ENCODE measurements at places on chromosomes 3 and 15.
A peak's percentile ranks its signal among the peaks of the same experiment; 100 is the strongest.

GRCh38 chr3:14793126-14793857 lies 25.5 kb upstream of the FGD5 start:
- no peak for DNase-seq

GRCh38 chr3:160373655-160374054 lies 25.4 kb downstream of the IFT80 start:
- no peak for DNase-seq

- no peak for DNase-seq
Measured at GRCh38 chr3:9155028-9155427, 94.4 kb downstream of the SRGAP3 start.

- DNase-seq = peak; percentile 1
Measured at GRCh38 chr3:152518346-152518745, 249.6 kb downstream of the MBNL1 start.

- no peak for DNase-seq
Measured at GRCh38 chr3:25567388-25567787, 97.3 kb downstream of the TOP2B start.

DNA sequence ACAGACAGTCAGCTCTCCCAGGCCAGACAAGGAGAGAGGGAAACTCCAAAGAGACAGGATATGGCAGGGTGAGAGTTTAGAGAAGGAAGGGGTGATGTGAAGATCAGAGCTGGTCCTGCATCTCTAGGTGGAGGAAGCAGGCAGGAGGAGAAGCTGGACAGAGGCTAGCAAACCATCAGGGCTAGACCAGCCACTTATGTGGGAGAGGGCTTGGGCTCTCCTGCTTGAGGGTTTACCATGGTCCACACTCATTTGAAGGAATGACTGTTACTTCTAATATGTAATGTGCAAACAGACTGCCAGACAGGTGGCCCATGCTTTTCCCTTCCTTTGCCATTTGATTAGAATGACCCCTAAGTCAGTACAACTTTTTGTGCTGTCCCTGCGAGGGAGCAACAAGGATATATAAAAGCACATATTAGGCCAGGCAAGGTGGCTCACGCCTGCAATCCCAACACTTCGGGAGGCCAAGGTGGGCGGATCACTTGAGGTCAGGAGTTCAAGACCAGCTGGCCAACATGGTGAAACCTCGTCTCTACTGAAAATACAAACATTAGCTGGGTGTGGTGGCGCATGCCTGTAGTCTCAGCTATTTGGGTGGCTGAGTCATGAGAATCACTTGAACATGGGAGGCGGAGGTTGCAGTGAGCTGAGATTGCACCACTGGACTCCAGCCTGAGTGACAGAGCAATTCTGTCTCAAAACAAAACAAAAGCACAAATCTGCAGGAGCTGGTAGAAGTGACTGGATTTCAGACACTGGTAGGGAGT lies 41.0 kb upstream of the MANF start:
- DNase-seq = no peak

DNA sequence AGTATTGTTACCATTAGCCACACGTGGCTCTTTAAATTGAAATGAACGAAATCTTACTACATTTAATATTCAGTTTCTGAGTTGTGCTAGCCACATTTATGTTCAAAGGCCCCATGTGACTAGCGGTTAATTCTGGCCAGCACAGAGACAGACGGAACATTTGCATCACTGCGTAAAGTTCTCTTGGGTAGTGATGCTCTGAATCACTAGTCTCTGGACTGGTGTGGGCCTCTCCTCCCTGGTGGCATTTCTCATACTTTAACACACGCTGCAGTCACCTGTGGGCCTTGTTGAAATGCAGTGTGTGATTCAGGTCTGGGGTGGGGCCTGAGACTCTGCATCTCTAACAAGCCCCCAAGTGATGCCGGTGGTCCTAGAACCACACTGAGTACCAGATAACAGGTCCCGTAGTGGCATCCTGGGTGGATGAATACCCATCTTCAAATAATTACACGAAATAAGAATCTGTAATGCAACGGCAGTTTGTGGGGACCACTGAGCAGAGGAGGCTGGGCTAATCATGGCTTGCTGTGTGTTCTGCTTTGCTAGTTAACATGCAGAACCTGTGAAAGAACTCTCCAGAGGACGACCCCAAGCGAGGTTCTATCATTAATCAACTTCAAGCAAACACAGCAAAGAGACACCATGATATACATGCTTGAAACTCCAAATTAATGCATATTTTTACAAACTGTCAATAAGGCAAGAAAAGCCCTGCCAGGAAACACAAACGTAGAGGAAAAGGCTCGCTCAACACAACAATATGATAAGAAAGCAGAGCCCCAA lies 623.8 kb downstream of the FOXP1 start:
- no peak for DNase-seq

DNA sequence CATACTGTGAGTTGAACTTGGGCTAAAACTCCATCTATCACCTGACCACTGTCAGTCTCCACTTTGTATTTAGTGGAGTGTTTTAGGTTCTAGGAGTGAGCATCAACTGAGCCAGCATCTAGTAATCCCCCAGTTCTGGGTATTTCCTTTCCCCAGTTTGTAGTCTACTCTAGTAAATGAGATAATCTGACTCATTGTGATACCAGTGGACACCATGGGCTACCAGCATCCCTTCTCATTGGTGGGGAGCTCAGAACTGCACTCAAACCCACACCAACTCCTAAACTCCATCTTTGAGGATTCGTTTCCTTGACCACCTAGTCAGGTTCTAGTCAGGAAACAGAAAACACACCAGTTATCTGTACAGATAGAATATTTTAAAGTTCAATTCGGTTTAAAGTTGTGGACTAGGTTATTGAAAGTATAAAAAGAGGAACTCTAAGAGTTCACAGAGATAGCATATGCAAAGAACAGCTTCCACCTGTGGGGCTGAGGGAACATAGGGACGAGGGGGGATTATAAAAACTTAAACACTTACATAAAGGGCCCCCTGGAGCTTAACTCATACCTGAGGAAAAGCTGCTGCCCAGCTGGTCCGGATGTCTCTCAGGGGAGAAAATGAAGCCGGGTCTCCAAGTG lies 36.0 kb downstream of the LEO1 start:
- DNase-seq = no peak

GRCh38 chr3:117463276-117464115 lies 753.9 kb downstream of the TUSC7 start:
- no peak for DNase-seq

DNA sequence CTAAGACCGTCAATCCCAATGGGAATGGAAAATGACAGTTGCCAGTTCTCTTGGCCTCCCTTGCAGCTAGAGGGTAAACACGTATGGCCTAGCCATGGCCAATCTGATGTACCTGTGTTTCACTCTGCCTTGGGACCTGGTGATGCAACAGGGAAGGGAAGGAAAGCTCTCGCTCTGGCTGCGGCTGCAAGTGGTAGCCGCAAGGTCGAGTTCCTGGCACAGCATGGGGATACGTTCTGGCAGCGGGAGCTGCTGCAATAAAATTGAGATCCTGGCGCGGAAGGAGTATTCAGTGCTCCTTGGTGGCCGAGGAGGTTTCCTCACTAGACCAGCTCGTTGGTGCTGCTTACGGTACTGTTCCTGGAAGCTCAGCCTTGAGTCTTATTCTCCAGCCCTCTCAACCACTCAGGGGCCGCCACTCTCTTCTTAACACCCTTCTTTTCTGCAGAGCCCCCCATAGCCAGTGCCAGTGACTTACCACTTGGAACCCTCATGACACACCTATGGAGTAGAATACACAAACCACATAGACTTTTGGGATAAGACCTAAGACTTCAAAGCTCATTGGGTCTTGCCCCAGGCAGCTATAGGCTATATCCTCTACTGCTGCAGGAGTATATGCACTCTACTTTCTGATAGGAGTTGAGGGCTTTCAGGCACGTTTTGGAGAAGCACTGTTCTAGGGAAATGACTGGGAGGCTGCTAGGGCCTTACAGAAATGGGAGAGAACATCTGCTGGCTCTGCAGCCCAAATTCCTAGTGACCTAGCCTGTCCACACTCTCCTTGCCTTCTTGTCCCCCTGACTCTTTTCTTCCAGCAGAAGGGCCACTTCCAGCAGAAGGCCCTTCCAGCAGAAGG lies 2.7 kb downstream of the KY start:
- DNase-seq = no peak

DNA sequence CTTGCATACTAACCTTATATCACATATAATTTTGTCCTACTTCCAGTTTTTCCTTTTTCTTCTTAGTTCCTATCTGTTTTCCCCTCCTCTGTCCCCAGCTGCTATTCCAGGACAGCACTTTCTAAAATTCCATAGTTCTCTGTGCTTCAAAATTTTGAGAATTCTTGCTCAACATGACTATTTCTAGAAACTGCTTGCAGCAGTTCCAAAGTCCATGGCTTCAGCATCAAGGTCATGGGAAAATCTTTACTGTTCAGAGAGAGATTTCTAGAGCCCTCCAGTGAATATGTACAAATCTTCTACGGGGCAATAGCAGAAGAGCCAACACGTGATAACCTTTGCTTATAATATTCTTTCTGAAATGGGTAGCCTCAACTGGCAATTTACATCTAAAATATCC lies 76.1 kb upstream of the PHLDB2 start:
- no peak for DNase-seq

GRCh38 chr3:105375750-105376511 lies 9.2 kb downstream of the ALCAM start:
- DNase-seq = no peak

GRCh38 chr3:150145659-150146058 lies 175.0 kb upstream of the PFN2 start:
- DNase-seq = no peak

DNA sequence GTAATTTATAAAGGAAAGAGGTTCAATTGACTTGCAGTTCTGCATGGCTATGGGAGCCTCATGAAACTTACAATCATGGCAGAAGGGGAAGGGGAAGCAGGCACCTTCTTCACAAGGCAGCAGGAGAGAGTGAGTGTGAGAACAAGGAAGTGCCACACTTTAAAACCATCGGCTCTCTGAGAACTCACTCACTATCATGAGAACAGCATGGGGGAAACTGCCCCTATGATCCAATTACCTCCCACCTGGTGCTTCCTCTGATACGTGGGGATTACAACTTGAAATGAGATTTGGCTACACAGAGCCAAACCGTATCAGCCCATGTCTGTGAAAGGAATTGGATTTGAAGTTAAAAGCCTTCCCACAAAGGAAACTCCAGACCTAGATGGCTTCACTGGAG lies 39.1 kb downstream of the TKT start:
- DNase-seq = peak; percentile 45

- no peak for DNase-seq
Measured at GRCh38 chr15:101324524-101325177, 29.6 kb upstream of the SNRPA1 start.

DNA sequence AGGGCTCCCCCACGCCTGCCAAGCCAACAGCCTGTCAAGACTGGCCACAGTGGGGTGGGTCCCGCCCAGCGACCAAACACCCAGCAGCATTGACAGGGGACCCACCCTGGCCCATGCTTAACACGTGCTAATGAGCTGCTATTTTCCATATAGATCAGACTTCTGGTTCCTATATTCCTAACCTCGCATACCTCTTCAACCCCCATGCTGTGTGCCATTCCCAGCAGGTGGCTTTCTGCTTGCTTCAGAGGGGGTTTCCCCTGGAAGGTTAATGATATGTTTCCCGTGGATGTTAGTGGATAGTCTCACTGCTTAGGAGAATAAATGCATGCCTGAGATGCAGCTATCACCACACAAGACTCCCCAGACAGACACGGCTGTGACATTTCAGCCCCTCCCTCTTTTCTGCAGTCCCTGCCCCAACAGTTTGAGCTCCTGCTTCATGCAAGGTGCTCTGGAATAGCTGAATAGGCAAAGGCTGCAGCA lies 37.9 kb upstream of the MGLL start:
- no peak for DNase-seq

DNA sequence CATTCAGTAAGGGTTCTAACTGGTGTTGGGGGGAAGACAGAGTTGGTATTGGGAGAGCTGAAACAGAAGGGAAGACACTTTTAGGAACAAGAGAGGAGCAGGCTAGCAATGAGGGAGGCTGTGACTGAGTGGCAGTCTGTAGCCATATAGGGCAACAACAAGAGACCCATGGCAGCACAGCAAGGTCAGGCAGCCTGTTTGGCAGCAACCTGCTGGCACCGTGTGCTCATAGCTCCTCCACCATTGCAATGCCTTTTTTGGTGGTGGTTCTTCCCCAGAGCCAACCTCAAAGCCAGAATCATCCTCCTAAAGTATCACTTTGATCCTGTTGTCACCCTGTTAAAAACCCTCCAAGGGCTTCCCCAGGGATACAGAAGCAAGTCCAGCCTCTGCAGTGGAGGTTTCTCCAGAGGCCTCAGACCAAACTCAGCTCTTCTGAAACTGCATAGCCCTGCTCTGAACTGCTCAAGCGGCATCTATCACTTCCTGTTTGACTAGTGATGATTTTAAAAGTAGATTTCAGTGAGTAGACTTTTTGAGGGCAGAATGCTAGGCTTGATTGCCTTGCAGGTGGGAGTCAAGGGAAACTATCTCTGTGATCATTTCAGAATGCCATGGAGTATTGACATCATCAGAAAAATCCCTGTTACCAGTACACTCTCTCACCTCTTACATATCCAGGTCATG lies 176.9 kb downstream of the STAC start:
- DNase-seq = no peak

DNA sequence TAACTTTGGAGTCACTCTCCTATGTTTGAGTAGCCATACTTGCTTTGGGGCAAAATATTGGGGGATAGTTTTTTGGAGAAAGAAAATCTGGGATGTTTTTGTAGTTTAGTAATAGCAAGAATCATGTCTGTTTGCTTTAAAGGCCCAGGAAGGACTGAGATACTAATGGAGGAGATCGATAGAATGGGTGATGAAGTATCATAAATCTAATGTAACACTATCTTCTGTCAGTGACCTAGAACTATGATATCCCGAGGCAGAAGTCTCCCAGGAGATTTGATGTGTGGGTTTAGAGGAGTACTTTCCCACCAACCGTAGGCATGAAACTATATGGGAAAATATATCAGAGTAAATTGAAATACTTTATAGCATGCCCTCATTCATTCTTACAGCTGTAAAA lies 21.0 kb upstream of the NFKBIZ start:
- DNase-seq = no peak

- DNase-seq = no peak
Measured at GRCh38 chr15:25089577-25089976, 134.8 kb downstream of the SNRPN start.

GRCh38 chr3:108097322-108098002 lies 6.6 kb upstream of the CD47 start:
- DNase-seq = no peak

DNA sequence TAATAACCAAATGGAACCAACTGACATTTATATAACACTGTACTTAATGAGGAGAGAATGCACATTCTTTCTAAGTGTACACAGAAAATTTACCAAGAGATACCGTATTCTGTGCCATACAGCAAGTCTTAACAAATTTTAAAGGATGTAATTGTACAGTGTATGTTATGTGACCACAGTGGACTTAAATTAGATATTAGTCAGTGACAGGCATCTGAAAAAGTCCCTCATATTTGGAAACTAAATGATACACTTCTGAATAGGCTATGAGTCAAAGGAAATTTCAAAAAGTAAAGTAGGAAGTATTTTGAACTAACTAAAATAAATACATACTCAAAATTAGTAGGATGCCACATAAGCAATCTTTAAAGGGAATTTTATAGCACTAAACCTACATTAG lies 59.6 kb upstream of the P3H2 start:
- DNase-seq = no peak

Measured in NCI-H524 treated with DMSO at 0.1 percent for 48 hours (cell line).